ENCODE measurements at places on chromosomes 6 and 20.

DNA sequence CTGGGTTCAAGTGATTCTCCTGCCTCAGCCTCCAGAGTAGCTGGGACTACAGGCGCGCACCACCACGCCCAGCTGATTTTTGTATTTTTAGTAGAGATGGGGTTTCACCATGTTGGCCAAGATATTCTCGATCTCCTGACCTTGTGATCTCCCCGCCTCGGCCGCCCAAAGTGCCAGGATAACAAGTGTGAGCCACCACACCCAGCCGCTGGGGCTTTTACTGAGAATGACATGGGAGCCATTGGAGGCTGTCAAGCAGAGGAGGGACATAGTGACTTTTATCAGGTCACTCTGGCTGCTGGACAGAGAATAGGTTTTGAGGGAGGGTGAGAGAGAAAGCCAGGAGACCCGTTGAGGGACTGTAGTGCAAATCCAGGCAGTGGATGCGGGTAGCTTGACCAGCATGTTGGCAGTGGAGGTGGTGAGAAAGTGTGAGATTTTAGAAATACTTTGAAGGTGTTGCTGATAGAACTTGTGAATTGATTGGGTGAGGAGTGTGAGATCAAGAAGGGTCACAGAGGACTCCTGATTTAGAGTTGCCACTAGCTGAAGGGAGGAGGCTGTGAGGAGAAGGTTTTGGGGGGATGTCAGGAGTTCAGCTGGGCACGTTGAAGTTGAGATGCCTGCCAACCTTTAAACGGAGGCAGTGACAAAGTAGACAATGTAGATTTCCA lies 14.7 kb downstream of the ZNF341 start:
- no peak for DNase-seq

DNA sequence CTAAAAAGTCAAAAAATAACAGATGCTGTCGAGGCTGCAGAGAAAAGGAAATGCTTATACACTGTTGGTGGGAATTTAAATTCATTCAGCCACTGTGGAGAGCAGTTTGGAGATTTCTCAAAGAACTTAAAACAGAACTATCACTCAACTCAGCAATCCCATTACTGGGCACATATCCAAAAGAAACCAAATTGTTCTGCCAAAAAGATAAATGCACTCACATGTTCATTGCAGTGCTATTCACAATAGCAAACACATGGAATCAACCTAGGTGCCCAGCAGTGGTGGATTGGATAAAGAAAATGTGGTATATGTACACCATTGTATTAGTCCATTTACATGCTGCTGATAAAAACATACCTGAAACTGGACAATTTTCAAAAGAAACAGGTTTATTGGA lies 116.0 kb upstream of the VGLL2 start:
- DNase-seq: no peak

GRCh38 chr6:116444092-116444491 lies 17.1 kb upstream of the CALHM6 start:
- no peak for DNase-seq

GRCh38 chr20:881051-881782 lies 34.9 kb downstream of the ANGPT4 start:
- no peak for DNase-seq

- DNase-seq: peak; percentile 90
Measured at GRCh38 chr6:169831450-169832246, 80.2 kb downstream of the ERMARD start.
